Myocyte (in vitro differentiated cells): ENCODE measurements at places on chromosomes 5 and 9.

DNA sequence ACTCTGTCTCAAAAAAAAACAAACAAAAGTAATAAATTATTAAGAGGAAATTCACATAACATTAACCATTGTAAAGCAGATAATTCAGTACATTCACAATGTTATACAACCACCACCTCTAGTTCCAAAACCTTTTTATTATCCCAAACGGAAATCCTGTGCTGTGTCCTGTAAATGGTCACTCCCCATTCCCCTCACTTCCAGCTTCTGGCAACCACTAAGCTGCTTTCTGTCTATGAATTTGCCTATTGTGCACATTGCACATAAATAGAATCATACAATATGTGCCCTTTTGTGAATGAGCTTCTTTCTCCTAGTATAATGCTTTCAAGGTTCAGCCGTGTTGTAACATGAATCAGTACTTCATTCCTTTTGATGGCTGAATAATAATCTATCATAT is 20.8 kb downstream of the C9orf152 start:
- DNase-seq = no peak

- no peak for DNase-seq
Observed at GRCh38 chr5:37991301-37992299, 151.8 kb upstream of the GDNF start.

DNA sequence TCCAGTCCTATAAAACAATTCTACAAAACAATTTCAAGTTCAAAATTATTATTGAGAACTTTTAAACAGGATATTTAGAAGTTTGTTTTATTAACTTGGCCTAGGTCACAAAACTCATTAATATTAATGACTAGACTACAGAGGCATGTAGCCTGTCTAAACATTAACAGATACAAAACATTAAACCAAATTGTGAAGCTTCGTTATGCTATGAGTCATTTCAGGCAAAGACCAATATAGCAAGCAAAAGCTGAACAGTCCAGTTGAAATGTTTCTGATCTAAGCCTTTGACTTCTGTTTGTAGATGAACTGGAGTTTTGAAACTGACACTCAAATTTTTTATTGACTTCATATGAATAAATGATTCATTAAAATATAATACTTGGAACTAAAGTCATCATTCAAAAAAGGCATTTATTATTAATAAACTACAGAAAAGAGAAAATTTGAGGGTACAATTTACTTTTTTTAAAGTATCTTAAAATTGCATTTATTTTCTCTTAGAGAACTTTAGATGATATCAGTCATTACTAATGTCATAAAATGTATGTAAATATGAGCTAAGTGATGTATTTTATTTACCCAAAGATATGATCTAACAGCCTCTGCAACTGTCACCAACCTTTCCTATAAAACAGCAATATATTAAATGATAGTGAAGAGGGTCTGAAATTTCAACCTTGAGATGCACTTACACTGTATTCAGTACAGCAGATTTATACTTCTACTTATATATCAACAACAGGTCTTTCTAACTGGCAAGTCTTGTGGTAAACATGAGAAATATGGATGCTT is 188.8 kb downstream of the COMMD10 start:
- DNase-seq = peak; percentile 4

DNA sequence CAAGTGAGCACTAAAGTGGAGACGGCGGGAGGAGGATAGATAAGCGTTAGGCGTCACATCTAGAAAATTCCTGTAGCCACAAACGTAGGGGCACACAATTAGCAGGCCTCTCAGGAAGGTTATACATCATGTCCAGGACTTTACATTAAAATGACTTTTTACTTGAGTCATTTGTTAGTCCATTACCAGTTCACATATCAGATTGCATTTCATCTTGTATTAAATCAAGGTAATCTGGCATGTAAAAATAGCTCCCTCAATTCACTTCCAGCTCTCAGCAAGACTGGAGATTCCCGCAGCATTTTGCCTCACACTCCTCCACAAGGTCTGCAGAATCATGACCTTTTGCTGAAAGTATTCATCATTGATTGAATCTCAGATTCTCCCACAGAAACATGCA is 118.8 kb downstream of the PRDM6 start:
- DNase-seq = no peak

GRCh38 chr5:140358738-140359310 is 1.2 kb upstream of the SLC4A9 start:
- peak; percentile 35 for DNase-seq

GRCh38 chr5:153796527-153796926 is 242.2 kb downstream of the FAM114A2 start:
- no peak for DNase-seq
